ENCODE measurements at places on chromosomes 13 and 19. TPM values are rescaled to one million over a fixed set of nuclear protein-coding genes. Genes with fewer than 3 reads are reported as not detected.

DNA sequence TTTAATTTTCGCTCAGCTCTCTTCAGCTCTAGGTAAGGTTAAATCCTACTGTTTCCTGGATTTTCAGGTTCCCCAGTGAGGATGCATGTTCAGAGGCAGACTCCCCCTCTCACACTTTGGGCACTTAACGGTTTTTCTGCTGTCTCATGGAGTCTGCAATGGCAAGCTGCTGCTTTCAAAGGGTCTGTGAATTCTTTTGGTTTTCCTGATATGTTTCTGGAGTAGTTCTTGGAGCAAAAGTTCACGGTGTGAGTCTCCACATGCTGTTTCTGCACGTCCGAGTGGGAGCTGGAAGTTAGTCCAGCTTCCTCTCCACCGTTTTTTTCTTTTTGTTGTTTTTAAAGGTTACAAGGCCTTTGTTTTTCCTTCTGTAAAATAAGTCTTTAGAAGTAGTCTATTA, 35.4 kb downstream of the DNAJC15 start:
- H3K4me1 ChIP-seq = peaks cover 79% of the 10 kb centered on the region
- H3K27me3 ChIP-seq = no peaks in the 10 kb centered on the region
- no peak for DNase-seq
- no peaks in the 10 kb centered on the region for H3K36me3 ChIP-seq

FFAR2 gene
- not detected for total RNA-seq

ZNF556 gene
- 0.57 TPM for total RNA-seq

CHMP2A gene
- 110 TPM for total RNA-seq

MBNL2 gene
- total RNA-seq = 41.6 TPM

- H3K4me3 ChIP-seq = no peak overlapping the region
- H3K27ac ChIP-seq = no peak overlapping the region
- no peaks in the 10 kb centered on the region for H3K36me3 ChIP-seq
- DNase-seq = no peak
- H3K27me3 ChIP-seq = no peaks in the 10 kb centered on the region
Measured at GRCh38 chr13:77372275-77372674, 45.4 kb upstream of the MYCBP2 start.
